ENCODE measurements at places on chromosomes 16 and 17. TPM values are rescaled to one million over a fixed set of nuclear protein-coding genes. Genes with fewer than 3 reads are reported as not detected.

GP1BA gene
- not detected for total RNA-seq

CMTM2 gene
- total RNA-seq, result not detected

NOL3 gene
- total RNA-seq, result 48.5 TPM

SOX9 gene
- 1.4 TPM for total RNA-seq

NXPH3 gene
- total RNA-seq, result 20.4 TPM

LYRM1 gene
- total RNA-seq, result 69.2 TPM

CCL4L2 gene
- total RNA-seq, result not detected
